ENCODE measurements at places on chromosomes 1 and 21.
A peak's percentile ranks its signal among the peaks of the same experiment; 100 is the strongest.

DNA sequence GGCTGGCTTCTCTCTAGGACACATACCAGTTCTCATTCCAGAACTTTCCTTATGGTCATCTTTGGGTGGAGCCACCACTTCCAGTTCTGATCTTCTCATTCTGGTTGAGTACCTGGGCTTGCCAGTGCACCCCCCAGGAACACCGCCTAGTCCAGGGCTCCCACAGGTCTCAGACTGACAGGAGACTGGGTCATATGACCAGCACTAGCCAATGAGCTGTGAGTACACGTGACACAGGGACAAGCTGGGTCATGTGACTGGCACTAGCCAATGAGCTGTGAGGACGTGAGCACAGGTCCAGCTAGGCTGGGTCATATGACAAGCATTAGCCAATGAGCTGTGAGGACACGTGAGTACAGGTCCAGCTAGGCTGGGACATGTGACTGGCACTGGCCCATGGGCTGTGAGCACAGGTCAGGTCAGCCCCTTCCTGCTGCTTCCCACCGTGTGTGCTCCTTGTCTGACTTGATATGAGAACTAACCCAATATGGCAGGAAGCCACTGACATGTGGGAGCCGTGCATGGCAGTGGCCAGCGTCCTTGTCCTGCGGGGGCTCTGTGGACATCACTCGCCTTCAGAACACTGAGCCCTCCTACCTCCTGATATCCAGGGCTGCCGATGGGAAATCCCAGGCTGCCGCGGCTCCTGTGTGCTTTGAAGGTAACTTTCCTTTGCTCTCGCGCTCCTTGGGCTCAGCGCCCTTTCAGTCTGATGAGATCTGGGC, 22.7 kb downstream of the KRTAP10-1 start:
- peak; percentile 98 for DNase-seq

- DNase-seq = no peak
Observed at GRCh38 chr1:157966031-157966537, 27.4 kb upstream of the KIRREL1 start.

DNA sequence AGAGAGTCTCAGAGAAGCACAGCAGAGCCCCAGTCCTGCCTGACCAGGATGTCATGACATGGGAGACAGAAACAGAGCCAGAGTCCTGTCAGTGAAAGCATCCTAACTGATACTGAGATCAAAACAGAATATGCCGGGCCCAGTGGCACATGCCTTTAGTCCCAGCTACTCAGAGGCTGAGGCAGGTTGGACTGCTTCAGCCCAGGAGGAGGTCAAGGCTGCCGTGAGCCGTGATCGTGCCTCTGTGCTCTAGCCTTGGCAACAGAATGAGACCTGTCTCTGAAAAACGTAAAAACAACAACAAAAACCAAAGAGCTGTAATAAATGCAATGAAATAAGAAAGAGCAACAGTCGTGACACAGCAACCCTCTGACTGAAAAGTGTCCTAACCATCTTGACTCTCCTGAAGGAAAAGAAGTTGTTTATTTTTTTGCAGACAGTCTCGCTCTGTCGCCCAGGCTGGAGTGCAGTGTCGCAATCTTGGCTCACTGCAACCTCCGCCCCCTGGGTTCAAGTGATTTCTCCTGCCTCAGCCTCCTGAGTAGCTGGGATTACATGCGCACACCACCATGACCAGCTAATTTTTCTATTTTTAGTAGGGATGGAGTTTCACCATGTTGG, 189.2 kb downstream of the SLC45A1 start:
- no peak for DNase-seq

GRCh38 chr1:64540265-64540791, 70.4 kb downstream of the CACHD1 start:
- DNase-seq = peak; percentile 7

- DNase-seq = no peak
Observed at GRCh38 chr1:168476588-168477385, 67.0 kb downstream of the XCL2 start.

Data from SHP77 treated with DMSO at 0.1 percent for 48 hours (cell line).